ENCODE measurements at places on chromosomes 5 and 9.

DNA sequence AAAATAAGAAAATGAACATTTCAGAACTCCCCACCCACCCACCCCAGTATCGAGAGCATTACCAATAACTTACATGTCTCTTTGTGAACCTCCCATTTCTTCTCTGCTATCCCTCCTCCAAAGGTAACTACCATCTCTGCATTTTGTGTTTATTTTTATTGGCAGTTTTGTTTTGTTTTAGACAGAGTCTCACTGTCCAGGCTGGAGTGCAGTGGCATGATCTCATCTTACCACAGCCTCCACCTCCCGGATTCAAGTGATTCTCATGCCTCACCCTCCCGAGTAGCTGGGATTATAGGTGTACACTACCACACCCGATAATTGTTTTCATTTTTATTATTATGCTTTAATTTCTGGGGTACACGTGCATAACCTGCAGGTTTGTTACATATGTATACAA is 21.7 kb upstream of the GLIS3 start:
- DNase-seq: no peak

DNA sequence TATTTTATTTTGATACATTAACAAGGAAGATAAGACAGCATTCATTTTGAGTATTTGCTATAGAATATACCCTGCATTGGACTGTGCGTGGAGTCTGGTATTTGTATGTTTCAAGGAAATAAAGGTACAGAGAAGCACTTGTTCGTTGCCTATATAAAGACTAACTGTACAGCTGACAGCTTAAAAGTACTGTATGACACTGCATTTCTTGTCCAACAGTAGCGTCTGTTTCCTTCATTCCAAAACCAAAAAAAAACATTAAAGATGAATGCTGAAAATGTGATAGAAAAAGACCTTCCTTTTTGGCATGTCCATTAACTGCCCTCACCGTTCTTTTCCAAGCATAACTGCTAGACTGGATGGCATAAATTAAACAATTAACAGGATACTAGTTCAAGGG is 15.3 kb downstream of the TNFAIP8 start:
- DNase-seq: no peak

DNA sequence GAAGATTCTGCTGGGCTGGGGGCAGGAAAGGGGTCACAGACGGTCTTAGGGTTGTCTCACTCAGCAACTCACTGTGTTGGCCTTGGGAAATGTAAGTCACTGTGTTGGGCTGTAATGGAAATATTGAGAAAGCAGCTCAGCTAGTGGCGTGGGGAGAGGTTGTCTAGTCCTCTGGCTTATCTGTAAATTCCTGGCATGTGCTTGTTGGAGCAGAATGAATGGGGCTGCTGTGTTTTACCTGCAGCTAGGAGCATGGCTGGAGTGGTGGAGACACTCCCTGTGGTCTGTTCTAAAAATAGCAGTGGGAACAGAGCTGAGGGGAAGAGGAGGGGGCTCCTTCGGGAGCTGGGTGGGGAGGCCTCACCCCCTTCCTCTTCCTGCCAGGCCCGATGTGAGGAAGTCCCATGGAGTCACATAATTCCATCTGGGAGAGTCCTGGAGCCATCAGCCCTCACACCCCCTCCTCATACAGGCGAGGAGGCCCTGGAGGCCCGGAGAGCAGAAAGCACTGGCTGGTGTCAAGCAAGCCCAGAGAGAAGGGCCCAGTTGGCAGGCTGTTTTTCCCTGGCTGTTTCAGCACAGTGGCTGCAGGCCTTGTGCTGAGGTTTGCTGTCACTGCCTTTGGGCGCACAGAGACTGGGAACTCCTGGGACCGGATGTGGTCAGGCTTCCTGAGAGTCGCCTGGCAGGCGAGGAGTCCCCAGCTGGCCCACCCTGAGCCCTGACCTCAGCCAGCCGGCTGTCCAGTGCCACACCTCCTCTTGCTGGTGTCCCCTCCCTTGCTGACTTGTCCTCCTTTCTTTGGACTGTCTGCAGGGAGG is 84.9 kb downstream of the RGS3 start:
- DNase-seq: no peak

GRCh38 chr5:55406292-55406691 is 98.5 kb downstream of the MTREX start:
- DNase-seq: no peak

- DNase-seq: no peak
These were observed 34.2 kb downstream of the THBS4 start for GRCh38 chr5:80069251-80069800.

- DNase-seq: peak; percentile 66
These were observed 79.6 kb downstream of the ADAMTS2 start for GRCh38 chr5:179265514-179266290.

DNA sequence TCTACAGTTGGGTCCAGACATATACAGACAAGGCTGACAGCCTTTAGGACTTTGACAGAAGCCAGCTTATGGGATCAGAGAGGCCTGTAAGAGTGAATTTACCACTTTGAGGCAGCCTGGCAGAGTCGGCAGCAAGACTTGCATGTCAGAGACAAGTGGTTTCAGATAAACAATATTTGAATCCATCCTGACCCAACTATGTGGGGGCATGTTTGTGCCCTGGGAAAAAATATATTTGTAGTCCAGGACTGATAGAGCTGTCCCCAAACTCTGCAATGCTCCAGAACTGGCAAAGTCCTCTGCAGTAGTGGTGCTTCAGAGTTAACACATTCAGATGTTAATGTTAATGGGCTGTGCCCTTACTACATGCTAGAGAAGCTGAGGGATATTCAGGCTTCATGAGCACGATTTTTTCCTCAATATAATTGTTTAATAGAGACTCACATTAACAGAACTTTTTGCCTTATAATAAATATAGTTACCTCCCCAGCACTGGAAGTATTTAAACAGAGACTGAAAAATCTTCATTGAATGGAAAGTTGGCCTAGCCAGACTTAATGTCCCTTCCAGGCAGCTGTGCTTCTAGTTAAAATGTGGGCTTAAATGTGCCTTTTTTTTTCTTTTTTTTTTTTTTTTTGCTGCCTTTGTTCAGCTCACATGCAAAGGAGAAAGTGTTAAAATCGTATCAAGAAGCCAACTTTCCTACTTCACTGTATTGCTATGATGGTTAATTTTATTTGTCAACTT is 42.9 kb downstream of the FEM1C start:
- no peak for DNase-seq

DNA sequence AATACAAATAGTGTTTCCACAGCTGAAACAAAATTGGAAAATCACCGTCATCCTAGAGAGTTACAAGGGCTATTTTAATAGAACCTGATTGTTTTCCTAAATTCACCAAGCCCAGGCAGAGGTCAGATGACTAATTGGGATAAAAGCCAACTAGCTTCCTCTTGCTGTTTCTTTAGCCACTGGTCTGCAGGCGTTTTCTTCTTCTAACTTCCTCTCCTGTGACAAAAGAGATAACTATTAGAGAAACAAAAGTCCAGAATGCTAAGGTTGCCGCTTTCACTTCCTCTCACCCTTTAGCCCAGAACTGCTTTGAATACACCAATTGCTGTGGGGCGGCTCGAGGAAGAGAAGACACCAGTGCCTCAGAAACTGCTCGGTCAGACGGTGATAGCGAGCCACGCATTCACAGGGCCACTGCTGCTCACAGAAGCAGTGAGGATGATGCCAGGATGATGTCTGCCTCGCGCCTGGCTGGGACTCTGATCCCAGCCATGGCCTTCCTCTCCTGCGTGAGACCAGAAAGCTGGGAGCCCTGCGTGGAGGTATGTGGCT is at the start of gene TLR4:
Gene TLR4 (plus strand): TSS at position 380 of the 552 bp plus-strand sequence. CDS start 70 bp downstream, at position 450.
- peak; percentile 60 for DNase-seq

- no peak for DNase-seq
These were observed 932.0 kb downstream of the TLE4 start for GRCh38 chr9:80503671-80504281.

DNA sequence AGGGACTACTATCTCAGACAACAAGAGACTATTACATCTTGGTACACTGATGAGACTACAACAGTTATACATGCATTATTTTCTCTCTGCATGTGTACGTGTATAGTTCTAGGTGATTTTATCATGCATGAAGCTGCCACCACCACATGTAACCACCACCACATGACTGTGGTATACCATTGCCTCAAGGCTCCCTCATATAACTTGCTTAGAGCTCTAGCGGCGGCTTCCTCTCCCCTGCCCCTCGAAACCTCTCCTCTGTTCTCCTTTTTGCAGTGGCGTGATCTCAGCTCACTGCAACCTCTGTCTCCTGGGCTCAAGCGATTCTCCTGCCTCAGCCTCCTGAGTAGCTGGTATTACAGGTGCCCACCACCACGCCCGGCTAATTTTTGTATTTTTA is 162.3 kb downstream of the AOPEP start:
- DNase-seq: no peak

DNA sequence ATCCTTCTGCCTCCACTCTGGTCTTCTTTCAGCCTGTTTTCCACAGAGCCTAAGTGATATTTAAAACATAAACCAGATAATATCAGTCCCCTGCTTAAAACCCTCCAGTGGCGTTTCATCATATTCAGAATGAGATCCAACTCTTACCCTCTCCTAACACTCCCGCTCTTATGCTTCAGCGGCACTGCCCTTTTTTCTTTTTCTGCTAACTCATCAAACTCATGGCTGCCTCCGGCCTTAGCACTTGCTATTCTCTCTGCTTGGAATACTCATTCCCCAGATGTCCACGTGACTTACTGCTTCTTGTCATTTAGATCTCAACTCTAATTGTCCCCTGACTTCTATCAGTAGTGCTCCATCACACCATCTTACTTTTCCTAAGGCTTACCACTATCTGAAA is 73.6 kb downstream of the PIP5K1B start:
- no peak for DNase-seq

DNA sequence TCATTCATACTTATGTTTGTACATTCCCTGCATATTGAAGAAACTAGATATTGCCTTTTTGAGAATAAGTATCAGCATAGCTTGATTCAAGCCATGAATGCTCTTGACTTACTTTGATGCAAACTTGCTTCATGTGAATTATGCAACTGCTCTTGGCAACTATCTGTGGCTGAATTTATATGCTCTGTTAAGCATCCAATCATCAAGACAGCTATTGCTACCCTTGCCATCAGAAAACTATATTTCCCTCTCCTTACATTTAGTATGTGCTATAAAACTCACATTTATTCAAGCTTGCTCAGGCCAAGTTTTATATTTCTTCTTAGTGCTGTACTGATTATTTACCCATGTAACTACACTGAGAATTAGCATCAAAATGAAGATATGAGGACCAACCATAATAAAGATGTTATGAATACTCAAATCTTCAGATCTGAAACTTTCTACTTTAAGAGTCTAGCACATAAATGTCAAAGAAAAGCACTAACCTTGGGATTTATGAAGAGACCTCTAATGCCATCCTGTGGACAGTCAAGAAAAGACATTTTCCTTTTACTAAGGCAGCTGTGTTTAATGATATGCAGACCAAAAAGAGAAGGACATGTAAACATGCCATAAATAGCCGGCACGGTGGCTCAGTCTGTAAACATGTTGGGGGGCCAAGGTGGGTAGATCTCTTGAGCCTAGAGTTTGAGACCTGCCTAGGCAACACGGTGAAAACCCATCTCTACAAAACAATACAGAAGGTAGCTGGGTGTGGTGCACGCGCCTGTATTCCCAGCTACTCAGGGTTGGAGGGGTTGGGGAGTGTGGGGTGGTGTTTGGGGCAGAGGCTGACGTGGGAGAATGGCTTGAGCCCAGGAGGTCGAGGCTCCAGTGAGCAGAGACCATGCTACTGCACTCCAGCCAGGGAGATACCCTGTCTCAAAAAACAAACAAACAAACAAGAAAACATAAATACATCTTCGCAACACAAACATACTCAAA is 267.0 kb upstream of the TYRP1 start:
- DNase-seq: no peak

- DNase-seq: no peak
These were observed 1855.5 kb downstream of the MAT2B start for GRCh38 chr5:165360784-165361542.

DNA sequence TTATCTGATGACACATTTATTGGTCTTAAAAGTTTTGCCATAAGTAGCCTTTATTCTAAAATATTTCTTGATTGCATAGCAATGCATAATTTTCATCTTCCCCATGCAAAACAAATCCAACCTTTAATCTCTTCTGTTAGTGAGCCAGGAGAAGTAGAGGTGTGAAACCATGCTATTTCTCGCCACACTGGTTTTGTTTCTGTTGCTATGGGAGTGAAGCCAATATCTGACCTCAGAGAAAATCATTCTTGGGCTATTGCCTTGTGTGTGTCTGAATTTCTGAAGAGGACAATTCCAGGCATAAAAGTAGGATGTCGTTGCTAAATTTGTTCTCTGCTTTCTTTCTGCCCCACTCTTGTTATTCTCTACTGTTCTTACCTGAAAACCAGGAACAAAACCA is 183.6 kb downstream of the PTTG1 start:
- DNase-seq: no peak

- DNase-seq: no peak
These were observed 88.4 kb downstream of the GALNT10 start for GRCh38 chr5:154278908-154279307.

DNA sequence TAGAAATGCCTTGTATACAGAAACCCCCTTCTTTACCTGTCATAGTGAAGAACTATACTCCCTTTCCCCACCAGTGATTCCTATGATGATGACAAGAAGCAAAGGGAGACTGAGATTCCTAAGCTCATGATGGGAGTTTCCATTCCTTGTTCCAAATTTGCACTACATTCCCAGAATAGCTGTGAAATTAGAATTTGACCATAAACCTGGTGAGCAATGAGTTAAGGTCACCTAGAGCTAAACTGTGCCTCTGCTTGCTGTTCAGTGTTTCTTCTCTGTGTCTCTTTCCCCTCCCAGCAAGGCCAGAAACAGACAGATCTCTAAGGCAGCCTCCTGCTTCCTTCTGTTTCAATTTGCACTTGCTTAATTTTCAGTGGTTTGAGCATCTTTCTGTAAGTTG is 332.1 kb downstream of the PIK3R1 start:
- no peak for DNase-seq

DNA sequence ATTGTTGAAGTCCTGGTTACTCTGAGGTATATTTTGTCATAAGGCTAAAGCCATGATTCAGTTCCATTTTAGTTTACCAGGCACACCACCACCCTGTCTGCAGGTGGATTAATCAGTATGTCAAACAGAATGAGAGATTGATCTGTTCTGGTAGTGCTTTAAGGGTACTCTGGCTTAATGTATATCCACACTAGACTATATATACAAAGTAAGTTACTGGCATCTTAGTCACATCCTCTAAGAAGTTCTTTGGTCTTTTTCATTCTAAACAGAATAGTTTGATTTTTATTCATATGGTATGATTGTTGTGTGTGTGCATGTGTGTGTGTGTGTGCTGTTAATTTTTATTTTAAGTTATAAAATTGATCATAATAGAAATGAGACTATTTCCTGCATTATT is 61.8 kb downstream of the RAB24 start:
- no peak for DNase-seq

GRCh38 chr9:27457445-27457844 is 66.6 kb upstream of the IFNK start:
- peak; percentile 85 for DNase-seq

GRCh38 chr9:11551106-11551505 is 938.3 kb upstream of the PTPRD start:
- DNase-seq: no peak

- DNase-seq: no peak
These were observed 103.3 kb upstream of the ZNF608 start for GRCh38 chr5:124849774-124850173.

Data from colonic mucosa (tissue), 4 donors.